Suppressor macrophage (primary cell): ENCODE measurements at places on chromosomes 2 and 18.

- no peak for DNase-seq
These were observed 72.4 kb upstream of the GPC1 start for GRCh38 chr2:240362826-240363745.

- no peak for DNase-seq
These were observed 14.9 kb upstream of the KDM3A start for GRCh38 chr2:86426271-86426670.

GRCh38 chr2:79097843-79098242, 10.1 kb upstream of the REG1B start:
- DNase-seq: no peak

GRCh38 chr2:127122361-127123027, 15.5 kb upstream of the BIN1 start:
- no peak for DNase-seq

- DNase-seq: no peak
These were observed 134.6 kb upstream of the SCN7A start for GRCh38 chr2:166628478-166629136.

DNA sequence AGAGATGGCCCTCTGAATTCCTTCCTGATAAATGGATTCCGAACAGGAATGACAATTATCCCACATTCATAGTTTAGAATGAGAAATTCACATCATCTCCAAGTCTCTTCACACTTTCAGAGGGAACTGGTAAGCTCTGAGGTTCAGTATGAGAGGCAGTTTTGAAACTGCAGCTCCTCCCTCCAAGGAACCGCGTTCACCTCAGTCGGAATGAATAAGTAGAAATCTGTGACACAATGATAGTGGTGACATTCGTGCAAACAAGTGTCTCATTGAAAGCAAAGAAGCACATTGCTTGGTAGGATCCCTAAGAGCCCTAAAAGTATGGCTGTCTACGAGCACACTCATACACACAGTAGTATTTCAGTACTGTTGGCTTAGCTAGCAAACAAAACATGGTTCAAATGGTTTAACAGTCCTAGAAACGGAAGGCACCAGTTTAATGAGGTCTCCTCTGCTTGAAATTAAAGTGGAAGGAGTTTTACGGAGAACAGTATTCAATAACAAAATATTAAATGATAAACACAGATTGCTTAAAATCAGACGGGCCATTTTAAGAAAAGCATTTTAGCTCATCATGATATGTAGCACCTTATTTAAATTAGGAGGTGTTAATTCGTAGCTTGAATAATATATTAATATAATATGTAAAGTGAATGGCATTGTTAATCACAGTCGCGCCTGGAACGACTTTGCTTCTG, 225.0 kb downstream of the ARHGAP15 start:
- no peak for DNase-seq

- DNase-seq: no peak
These were observed 18.2 kb downstream of the ACVR1 start for GRCh38 chr2:157857881-157858280.

DNA sequence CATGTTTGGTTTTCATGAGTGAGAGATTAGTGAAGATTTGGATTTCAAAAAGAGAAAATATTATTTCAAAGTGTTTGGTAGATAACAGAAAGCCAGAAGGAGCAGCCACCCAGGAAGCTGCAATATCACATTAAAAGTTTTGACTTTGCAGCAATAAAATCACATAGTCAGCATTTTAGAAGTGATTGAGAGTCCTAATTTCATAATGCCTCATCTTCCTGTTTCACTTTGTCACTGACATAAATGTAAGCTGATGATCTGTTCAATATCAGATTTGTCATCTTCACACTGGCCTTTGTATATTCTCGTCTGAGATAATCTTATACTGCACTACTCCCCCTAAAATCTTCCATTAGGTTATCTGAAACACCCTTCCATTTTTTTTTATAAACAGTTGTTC, 690.5 kb downstream of the ADCYAP1 start:
- no peak for DNase-seq

- no peak for DNase-seq
These were observed 3.9 kb upstream of the RPL31 start for GRCh38 chr2:100998235-100998573.

GRCh38 chr2:36478999-36479398, 119.0 kb downstream of the FEZ2 start:
- peak; percentile 46 for DNase-seq

DNA sequence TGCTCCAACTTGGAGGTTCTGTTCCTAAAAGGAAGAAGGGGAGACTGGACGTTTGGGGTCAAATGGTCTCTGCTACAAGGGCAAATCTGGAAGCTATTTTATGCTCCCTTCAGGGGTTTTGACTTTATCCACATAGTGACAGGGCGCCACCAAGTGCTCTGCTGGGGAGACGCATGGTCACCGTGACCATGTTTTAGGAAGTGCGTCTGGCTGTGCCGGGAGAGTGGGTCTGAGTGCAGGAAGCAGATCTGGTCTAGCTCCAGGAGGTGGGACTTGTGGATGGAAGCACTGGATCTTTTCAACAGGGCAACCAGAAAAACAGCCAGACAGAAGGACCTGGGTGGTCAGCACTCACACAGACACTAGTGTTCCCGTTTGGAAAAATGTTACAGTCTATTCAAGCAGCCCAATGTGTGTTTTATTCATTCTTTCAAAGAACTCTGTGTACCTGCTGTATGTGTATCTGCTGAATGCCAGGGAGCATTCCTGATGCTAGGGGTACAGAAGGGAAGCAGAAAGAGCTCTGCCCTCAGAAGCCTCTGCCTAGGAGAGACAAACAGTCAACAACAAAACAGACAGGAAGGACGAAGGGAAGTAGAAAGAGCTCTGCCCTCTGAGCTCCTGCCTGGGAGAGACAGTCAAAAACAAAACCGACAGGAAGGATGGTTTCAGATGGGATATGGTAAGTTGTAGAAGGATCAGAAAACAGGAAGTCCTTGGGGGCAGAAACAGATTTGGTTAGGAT, 14.3 kb downstream of the IMPA2 start:
- peak; percentile 87 for DNase-seq

DNA sequence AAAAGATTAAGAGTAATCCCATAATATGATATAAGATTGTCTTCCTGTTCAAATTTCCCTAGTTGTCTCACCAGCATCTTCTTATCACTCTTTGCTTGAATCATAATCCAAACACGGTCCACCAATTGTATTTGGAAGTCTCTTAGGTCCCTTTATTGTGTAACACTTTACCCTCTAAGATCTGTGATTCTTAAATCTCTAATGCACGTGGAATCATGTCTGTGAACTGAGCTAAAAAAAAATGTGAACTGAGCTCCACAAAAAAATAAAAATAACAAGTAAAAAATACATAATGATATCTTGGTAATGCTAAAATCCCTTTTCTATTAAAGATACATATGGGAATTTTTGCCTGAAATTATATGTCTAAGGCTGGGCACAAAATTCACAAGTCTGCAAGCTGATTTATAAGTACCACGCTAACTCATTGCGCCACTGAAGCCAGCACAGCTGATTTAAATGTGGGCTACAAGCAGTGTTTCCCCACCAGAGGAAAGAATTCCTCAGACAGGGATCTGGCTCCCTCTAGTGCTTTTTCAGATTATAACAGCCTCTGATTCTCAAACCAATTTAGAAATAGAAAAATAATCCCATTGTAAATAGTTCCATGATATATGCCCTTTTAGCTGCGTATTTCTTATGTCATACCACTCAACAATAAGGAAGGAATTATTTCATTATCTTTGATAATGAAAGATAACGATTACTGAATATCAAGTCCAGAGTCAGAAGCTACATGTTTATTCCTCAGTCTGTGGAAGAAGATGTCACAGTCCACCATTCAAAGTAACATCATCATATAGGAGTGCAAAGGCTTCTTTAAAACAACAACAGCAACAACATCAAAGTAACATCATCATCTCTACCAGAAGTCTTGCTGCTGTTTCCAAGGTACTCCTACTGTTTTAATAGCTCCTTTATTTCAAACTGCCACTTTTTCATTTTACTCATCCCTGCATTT, 22.9 kb downstream of the RBM43 start:
- peak; percentile 86 for DNase-seq

- no peak for DNase-seq
These were observed 117.2 kb downstream of the SH3RF3 start for GRCh38 chr2:109246176-109246575.

DNA sequence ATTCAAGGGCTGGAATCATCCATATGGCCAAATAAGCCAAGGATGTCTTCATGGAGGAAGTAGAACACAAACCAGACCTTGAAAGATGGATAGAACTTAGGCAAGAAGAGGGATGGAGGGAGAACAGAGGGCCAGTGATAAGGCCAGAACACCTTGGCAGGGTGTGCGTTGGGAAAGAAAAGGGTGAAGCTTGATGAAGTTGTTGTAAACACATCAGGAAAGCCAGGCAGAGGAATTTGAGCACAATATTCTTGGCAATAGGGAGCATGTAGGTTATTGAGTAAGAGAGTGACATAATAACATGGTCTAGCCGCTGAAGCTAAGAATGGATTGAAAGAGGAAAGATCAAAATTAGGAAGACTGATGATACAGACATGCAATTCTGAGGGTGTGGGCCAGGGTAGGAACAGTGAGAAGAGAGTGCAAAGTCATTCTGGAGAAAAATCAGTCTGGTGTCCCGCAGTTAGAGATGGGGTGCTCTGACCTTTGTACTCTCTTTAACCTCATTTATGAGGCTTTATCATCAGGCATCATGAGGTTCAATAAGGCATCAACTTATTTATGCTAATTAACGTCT, 41.0 kb downstream of the SLC14A2 start:
- DNase-seq: no peak

DNA sequence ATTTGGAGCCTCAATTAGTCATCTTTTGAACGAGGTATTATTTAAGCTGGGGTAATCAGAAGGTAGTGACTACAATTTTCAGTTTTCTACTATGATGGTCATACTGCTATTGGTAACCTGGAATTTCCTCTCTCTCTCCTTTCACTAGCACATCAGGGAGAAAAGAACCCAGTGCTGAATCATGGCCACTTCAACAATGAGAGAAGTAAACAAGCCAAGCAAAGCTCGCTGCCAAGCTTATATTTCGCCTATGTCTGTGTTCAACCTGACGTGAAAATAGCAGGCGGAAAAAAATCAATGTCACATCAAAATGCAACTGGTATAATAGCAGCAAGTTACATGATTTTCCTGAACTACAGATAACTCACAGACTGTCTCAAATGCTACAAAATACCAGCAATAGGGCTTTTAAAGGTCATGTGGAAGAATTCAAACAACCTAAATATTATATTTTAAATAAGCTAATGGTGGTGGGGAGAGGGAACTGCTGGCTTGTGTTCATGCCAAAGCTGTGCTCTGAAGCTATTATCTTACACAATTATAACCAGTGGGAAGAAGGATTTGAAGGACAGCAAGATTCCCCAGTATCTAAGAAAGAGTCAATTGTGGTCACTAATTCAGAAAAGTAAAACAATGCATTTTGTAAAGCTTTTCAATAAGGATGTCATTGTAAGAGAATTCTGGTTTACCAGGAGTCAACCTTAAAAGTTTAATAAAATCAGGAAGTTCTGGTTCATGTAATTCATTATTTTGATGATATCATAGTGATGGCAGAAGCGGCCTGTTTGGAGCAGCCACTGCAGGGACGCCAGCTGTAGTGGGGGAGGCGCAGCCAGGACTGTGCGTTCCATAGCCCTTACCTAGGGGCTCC, 38.0 kb downstream of the RNF152 start:
- no peak for DNase-seq

GRCh38 chr2:207531032-207531952, 1.5 kb downstream of the CREB1 start:
- no peak for DNase-seq

DNA sequence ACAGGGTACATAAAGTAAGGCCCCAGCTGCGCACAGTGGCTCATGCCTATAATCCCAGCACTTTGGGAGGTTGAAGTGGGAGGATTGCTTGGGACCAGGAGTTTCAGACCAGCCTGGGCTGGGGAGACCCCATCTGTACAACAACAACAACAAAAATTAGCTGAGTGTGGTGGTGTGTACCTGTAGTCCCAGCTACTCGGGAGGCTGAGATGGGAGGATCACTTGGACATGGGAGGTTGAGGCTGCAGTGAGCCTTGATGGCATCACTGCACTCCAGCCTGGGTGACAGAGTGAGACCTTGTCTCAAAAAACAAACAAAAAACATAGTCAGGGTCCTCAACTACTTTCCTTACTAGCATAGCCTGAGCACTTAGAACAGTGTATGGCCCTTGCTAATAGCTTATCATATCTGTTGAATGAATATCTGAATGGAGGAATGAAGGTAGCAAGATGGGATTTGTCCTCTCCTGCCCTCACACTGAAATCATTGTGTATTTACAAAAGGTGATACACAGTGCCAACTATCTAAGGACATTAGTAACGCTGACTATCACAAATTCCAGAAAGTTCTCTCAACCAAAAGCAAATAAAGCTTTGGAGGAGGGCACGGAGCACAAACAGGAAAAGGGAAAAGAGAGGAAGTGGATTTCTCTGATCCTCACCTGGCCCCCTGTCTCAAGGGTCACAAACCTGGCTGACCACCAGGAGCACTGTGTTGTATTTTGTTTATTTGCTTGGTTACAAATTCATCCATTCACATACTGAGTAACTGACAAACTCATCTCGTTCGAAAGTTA, 38.1 kb downstream of the L3MBTL4 start:
- no peak for DNase-seq

DNA sequence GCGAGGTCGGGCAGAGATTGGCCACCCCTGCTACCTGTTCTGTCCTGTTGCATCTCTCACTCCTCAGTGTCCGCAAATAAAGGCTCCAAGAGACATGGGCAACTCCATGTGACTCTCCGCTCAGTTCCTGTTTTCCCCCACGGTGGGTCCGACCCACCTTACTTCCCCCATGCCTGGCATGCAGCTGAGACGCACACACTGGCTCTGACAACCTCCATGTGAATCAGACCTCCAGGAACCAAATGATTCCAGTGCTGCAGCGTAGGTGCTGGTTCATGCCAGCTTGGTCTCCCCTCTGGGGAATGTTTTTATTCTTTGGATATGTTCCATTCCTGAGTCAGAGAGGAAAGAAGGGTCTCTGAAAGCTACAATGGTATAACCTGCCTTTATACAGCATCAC, 221.5 kb downstream of the SH3RF3 start:
- DNase-seq: peak; percentile 17

- DNase-seq: no peak
These were observed 23.2 kb downstream of the SLC4A3 start for GRCh38 chr2:219650426-219651248.

GRCh38 chr18:11392980-11393885, 216.2 kb upstream of the SLC35G4 start:
- no peak for DNase-seq

- no peak for DNase-seq
These were observed 27.0 kb downstream of the SLC14A2 start for GRCh38 chr18:45642238-45642637.

DNA sequence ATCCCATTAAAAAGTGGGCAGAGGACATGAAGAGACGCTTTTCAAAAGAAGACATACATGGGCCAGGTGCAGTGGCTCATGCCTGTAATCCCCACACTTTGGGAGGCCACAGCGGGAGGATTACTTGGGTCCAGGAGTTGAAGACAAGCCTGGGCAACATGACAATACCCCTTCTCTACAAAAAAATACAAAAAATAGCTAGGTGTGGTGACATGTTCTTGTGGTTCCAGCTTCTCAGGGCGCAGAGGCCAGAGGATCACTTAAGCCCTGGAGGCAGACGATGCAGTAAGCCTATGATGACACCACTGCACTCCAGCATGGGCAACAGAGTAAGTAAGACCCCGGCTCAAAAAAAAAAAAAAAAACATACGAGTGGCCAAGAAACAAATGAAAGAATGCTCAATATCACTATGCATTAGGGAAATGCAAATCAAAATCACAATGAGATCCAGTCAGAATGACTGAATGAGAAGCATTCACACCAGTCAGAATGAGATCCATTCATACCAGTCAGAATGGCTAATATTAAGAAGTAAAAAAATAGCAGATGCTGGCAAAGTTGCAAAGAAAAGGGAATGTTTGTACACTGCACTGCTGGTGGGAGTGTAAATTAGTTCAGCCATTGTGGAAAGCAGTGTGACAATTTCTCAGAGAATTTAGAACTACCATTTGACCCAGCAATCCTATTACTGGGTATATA, 550.2 kb upstream of the SLC39A10 start:
- no peak for DNase-seq
